ENCODE measurements at places on chromosomes 2 and 18. TPM values are rescaled to one million over a fixed set of nuclear protein-coding genes. Genes with fewer than 3 reads are reported as not detected.
A peak's percentile ranks its signal among the peaks of the same experiment; 100 is the strongest.

DNA sequence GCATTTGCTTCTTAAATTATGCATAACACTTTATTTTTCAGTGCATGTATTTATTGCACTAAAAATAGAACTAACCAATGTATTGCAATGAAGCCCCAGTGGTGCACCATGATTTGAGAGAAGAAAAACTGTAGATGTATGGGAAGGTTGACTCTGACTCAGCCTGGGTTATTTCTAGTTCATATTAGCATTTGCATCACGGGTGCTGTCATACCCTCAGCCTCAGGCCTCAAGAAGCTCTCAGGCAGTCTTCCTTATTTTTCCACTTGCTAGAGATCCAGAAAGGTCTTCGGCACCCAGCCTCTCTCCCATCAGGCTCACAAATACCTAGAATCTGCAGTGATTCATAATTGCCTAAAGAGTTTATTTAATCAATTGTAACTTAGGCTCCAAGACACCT is 148.0 kb downstream of the DNER start:
- DNase-seq: no peak

The TUBB8B gene
- total RNA-seq: 0.34 TPM

DNA sequence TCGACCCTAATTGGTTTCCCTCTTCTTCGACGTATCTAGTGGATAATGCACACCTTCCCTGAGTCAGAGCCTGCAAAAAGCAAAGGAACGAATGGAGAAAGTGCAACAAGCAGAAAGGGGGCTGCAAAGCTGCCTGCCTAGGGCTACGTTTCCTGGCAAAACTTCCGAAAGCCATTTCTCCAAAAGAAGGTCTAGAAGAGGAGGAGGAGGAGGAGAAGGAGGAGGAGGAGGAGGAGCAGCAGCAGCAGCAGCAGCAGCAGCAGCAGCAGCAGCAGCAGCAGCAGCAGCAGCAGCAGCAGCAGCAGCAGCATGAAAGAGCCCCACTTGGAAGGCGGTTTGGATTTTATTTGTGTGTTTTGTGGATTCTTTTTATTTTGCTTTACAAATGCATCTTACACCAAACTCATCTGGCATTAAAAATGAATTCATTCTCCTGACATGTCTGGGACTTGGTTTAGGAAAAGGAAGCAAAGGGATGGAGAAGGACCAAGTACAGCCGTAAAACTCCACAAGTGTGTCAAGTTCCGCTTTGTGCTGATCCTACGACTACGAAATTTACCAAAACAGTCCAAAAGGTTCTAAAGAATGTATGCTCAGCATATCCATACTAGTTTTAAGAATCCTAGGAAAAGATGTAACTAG is 2.0 kb downstream of the TCF4 start:
- no peak for DNase-seq

The ANKRD30B gene
- not detected for total RNA-seq

DNA sequence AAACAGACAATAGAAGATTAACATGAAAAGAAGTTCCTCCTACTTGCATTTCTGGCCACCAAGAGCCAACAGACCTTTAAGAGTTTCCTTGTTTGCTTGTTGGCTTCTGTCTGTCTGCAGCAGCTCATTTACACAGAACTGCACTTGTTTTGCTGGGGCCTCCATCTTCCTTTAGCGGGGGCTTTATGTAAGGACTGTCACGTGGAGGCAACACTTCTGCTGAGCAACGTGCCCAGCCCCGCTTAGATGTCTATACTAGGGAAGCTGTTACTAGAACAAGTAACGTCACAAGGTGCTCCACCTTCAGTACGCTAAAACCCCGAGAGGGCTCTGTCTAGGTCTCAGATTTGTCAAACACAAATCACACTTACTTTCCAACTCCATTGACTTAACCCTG is 104.3 kb upstream of the PXDN start:
- DNase-seq: no peak

- no peak for DNase-seq
Observed at GRCh38 chr2:17752246-17752645, 1.4 kb downstream of the SMC6 start.

The XRCC5 gene
- 189 TPM for total RNA-seq

DNA sequence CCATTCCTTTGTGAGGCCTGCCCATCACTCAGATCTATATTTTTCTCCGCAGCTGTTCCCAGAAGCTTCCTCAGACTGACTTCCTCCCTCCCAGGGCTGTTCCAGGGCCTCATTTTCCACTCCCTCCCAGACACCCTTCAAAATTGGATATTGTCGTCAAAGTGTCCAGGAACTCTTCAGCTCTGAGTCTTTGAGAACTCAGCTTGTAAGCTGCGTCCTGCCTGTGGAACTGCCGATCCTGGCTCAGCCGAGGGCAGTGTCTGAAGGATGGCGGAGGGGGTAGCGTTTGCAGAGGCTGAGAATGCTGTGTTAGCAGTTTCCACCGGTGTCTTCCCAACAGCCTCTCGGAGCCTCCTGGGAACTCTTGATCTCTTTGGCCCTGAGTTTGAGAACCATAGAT is 27.1 kb downstream of the NCK2 start:
- DNase-seq: no peak

- DNase-seq: no peak
Observed at GRCh38 chr2:68366083-68366560, 1.0 kb downstream of the PLEK start.

DNA sequence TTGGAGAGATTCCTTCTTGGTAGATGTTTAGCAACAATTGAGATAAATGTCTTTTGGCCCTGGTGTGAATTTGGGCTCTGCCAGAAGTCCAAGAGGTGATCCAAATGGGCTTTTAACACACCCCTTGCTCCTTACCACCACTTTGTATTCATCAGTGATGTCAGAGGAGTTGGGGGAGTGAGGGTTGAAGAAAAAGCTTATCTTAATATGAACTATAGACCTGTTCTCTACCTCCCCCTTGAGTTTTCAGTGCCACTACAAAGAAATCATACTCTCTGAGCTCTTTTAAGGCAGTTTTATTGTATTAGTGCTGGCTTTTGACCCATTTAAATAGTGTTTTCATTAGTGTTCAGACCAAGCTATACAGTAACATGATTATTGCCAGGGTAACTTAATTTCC is 229.1 kb downstream of the PHLPP1 start:
- DNase-seq: no peak

GRCh38 chr2:17709897-17710296 is 43.7 kb downstream of the SMC6 start:
- DNase-seq: no peak

DNA sequence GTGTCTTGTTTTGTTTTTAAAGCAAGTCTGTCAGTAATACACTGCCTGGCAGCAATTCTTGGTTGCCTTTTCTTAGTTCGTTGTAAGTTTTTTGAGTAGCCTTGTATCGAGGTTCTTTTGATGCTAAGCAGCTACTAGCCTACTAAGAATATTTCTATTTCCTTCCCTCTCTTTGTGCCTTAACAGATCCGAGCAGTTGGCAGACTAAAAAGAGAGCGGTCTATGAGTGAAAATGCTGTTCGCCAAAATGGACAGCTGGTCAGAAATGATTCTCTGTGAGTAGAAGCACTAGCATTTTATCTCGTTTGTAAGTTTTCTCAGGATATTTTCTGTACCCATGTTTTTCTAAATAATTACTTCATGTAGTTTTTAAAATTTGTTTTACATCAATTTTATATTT is 15.1 kb downstream of the MFF start:
- no peak for DNase-seq

DNA sequence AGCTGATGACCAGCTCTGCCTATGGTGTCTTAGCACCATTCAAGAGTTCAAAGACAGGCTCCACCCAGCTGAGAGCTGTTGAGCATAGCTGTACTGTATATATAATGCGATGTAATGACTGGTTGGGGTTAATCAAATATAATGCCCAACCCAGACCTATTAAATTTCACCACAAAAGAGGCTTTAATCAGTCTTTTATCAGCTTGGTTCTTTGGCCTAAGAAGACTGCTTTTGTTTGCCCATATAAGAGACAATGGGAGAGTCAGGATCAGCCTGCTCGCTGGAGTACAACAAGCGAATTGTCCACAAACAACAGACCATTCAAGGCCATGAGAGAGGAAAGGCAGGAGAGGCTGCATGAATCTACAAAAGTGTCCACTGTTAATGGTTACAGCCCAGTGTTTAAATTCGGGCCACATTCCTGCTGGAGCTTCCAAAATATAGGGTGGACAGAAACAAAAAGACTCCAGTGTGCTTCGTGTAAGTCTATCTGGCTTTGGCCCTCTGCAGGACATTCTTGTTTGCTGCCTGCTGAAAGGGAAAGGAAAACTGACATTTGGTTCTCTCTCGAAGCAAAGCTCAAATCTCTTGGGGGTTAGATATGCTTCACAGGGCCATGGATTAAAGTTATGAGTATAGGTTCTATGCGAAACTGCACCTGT is 299.0 kb upstream of the FBXO11 start:
- no peak for DNase-seq

The NAT8 gene
- 0.73 TPM for total RNA-seq

The HRH4 gene
- 0.12 TPM for total RNA-seq

GRCh38 chr2:237309416-237309815 is 104.5 kb downstream of the COL6A3 start:
- no peak for DNase-seq

- DNase-seq: peak; percentile 51
Observed at GRCh38 chr2:102735416-102736109, 26.3 kb upstream of the TMEM182 start.

The SRD5A2 gene
- total RNA-seq: not detected

DNA sequence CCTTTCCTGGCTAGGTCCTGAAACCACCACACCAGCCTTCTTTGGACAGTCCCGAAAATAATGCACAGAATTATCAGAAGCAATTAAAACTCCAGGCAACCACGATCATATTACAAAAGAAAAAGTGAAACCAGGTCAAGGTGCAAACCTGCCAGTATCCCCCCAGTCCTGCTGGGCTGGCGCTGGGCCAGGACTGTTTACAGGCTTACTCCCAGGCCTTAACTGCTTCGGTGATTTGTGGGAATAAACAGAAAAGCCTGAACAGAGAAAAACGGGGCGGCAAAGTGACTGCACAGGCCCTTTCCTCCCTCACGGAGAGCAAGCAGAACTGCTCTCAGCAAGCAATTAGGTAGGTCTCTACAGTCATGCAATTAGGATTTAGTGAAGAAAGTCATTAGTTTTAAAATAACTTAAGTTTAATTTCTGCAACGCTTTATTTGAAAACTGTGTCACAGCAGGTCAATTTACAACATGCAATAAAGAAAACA is 1.3 kb downstream of the HDAC4 start:
- peak; percentile 75 for DNase-seq

- DNase-seq: no peak
Observed at GRCh38 chr2:215793747-215794595, 219.4 kb downstream of the MREG start.

GRCh38 chr2:143284087-143284675 is 155.0 kb downstream of the ARHGAP15 start:
- DNase-seq: peak; percentile 9
